ENCODE measurements at places on chromosomes 12 and 14.

DNA sequence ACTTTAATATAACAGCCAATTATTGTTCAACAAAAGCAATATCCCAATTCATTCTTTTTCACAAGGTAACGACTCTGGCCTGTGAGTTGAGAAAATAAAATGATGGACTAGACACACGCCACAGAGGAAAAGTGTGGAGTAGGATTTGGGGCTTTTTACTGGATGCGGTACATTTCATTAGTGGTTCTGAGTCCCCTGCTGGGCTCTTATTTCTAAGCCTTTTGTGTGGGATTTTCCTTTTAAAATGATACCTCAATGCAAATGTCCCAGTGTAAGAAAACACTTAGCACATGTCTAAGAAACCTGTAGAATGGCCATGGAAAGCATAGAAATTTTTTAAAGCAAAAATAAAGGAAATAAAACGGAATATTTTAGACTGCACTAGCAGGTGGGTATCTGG is 73.4 kb downstream of the C12orf42 start:
- no peak for DNase-seq

DNA sequence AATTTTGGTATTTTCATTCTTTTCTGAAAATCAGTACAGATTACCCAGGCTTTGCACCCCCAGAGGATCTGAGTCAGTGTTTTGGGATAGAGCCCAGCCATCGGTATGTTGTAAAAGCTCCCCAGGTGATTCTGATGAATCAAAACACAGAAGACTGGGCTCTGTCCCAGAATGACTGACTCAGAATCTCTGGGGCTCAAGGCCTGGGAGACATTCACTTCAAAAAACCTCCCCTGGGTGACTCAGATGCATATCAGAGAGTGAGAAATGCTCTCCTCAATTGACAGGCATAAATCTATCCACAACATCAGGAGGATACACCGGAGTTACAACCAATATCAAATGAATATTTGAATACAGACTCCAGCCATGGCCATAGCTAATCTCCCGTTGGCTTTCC is 32.6 kb downstream of the SLC35F4 start:
- DNase-seq, result peak; percentile 68

GRCh38 chr14:58362798-58363412 is 32.8 kb upstream of the TOMM20L start:
- peak; percentile 14 for DNase-seq

GRCh38 chr14:20458031-20458789 is 3.0 kb downstream of the PIP4P1 start:
- no peak for DNase-seq

- DNase-seq, result no peak
Measured at GRCh38 chr12:39354955-39355354, 88.0 kb downstream of the KIF21A start.

GRCh38 chr12:15600223-15600935 is 188.8 kb downstream of the EPS8 start:
- no peak for DNase-seq

DNA sequence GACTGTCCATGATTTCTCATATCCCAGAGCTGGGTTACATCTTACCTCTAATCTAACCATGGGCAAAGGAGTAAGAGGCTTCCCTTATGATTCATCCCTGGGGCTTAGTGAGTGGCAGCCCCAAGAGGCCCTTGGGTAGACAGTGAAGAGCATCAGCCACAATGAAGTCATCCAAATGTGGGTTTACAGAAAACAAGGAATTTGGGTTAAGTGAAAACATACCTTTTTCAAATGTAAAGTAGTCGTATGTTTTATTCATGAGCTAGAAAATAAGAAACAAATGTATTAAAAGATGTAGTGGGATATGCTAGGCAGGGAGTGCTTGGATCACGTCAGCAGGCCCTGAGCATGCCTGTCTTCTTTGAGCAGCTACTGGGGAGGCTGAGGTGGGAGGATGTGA is 54.0 kb upstream of the ELK3 start:
- DNase-seq, result peak; percentile 75

DNA sequence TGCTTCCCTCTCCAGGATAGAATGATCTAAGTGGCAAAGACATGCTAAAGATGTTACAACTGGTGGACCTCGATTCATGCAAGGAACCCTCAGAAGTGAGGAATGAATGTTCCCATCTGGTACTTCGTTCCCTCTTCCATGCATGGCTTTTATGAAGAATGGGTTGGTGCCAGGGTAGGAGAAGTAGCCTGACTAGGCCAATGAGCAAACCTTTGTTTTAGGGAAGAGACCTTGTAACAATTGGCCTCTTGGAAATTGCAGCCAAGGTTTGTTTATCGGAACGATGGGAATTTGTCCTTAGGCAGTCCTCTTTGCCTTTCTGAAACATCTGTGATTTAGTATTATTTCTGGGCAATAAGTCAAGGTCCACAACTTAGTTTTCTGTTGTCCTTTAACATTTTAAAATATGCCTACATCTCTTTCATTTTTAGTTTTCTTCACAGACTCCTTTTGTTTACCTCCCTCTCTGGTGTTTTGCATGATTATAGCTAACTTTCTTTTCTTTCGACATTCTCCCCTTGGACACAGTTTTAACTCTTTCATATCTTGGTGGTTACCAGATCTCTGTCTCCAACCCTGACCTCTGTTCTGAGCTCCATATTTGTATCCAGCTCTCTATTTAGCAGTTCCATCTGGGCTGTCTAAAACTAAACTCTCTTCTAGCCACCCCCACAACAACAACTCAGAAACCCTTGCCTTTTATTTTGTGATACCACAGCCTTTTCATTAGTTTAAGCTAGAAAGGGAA is 70.0 kb downstream of the DIP2B start:
- peak; percentile 49 for DNase-seq

GRCh38 chr12:122874081-122874480 is 21.8 kb downstream of the VPS37B start:
- no peak for DNase-seq

DNA sequence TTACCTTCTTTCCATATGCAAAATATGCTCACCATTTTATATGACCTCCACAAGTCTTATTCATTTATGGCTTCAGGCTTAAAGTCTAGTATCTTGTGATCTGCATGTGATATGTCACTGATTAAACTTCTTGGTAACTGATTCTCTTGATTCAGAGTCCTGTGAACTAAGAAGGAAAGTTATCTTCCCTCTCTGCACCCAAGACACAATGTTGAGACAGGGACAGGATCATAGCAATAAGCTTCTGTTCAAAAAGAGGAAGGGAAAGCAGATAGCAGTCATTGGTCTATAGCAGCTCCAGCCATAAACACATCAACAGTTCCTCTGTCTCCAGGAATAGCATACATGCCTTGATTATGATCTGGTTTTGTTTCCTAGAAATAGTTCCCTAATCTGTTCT is 103.1 kb downstream of the UNC79 start:
- no peak for DNase-seq

DNA sequence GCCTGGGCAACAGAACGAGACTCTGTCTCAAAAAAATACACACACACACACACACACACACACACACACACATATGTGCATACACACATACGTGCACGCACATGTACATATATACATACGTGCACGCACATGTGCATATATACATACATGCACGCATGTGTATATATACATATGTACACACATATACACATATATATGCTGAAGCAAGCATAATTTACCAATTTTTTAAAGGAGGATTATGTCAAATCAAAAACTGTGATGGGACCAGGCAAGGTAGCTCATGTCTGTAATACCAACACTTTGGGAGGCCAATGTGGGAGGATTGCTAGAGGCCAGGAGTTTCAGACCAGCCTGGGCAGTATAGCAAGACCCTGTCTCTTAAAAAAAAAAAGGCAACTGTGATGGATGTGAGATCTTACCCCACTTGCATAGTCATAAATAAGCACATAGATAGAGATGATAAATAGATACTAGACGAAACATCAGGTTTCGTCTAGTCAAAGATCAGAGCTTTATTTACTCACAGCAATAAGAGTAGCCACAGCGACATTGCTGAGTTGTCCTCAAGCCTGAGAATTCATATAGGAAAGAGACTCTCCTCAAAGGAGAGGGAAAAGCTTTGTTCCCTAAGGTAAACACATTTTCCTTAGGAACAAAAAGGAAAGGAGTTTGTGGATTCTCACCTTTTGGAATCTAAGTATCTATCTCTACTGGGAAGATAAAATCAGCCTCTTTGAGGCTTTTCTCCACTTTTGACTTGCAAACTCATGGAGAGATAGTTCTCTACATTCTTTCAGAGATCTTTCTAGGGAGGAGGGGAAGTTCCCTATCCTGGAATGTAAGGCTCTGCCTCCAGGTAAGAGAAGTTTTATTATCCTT is 74.7 kb upstream of the AMN1 start:
- no peak for DNase-seq

DNA sequence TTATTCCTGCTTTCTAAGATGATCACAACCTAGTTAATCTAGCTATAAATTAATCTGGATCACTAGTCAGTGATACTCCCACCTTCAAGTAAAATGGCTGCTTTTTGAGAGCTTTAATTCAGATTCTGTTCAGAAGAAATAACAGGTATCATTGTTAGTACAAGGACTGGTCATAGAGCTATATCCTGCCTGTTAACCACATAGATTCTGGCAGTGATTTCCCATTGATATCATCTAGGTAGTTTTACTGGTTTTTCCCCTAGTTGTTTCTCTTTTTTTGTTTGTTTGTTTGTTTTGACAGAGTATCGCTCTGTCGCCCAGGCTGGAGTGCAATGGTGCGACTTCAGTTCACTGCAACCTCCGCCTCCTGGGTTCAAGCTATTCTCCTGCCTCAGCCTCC is 39.0 kb upstream of the HIF1A start:
- DNase-seq, result no peak

DNA sequence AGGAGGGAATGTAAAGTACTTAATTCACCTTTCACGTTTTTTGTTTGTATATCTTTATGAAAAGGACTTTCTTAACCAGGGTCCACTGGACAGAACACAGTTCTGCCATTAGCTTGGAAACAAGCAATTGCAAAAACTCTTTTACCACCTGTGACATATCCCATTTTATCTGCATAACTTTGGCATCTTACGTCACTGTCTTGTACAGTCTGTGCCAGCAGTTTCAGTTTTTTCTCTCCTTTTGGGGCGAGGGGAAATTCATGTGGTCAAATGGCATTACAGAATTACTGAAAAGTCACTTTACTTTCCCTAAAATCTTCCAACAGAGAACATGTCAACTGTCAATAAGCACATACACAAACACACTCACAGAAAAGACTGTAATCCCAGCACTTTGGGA is 43.7 kb upstream of the SELPLG start:
- no peak for DNase-seq

DNA sequence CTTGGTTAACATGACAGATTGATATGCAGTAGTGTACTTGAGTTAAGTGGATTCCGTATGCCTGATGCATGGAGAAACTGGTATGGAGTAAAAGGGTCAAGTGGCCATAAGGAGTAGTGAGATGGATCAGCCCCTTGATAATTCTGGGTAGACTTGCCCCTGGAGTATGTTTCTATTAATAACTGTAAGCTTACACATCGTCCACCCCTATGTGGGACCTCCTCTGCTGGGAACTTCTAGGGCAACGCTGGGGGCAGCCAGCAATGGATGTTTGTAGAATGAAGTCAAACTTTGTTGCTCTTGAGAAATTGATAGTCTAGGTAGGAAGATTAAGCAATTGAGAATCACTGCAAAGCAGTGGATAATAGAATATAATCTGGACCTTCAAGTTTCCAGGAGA is 3.5 kb downstream of the C12orf75 start:
- peak; percentile 38 for DNase-seq

DNA sequence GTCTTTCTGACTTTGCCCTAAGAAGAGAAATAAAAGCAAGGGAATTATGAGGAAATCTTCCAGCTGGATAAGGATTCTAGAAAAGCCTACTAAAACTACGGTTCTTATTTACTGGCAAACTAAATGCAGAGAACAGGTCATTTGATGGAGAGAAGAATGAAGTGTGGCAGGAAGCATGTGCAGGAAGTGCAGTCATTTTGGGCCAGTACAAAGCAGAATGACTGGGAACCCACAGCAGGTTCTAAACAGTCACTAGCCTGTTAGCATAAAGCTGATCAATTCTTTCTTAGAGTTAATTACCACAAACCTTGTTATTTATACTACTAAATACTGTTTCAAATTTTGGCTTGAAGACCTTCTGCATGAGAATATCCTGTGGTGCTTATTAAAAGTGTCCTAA is 36.7 kb downstream of the CFAP54 start:
- no peak for DNase-seq

- DNase-seq, result no peak
Measured at GRCh38 chr12:59119676-59120075, 199.4 kb upstream of the LRIG3 start.

GRCh38 chr14:72565149-72565559 is 328.7 kb downstream of the DPF3 start:
- no peak for DNase-seq

- DNase-seq, result no peak
Measured at GRCh38 chr12:70691018-70691672, 53.9 kb upstream of the PTPRB start.

- peak; percentile 40 for DNase-seq
Measured at GRCh38 chr14:60327447-60328331, 78.7 kb downstream of the PPM1A start.

GRCh38 chr14:105093431-105094192 is 28.4 kb upstream of the GPR132 start:
- DNase-seq, result peak; percentile 93

DNA sequence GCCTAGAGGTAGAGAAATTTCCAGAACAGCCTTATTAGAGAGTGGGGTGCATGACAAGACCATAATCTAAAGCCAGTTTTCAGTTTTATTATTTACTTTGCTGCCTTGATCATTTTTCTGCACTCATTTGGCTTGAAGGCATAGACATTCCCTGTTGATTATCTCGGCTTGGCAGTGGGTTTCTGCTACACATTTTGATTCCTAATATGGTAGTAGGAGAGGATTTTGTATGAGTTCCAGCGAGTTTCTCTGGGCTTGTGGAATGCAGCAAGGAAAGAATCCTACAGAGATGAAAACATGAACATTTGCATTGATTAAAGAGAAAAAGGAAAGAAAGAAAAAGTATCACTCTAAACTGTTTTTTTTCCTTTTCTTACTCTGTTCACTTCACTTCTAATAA is 281.2 kb downstream of the PAWR start:
- DNase-seq, result peak; percentile 54

DNA sequence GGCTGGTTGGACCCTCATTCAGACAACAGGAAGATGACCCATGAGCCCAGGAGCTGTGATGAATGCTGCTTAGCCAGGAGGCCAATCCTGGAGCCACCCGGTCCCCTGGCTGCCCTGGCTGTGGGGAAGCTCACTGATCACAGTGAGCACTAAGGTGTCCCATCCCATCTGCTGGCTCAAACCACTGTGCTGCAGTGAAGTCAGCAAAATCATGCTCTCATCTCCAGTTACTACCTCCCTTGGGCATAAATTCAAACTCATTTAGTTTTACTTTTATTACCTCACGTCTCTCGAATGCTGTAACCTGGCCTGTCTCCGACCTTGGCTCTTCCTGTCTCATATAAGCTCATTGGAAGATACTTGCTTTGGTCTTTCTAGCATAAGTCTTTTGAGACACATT is 112.4 kb downstream of the APAF1 start:
- no peak for DNase-seq

GRCh38 chr14:52220924-52221811 is 46.3 kb upstream of the PTGDR start:
- no peak for DNase-seq

DNA sequence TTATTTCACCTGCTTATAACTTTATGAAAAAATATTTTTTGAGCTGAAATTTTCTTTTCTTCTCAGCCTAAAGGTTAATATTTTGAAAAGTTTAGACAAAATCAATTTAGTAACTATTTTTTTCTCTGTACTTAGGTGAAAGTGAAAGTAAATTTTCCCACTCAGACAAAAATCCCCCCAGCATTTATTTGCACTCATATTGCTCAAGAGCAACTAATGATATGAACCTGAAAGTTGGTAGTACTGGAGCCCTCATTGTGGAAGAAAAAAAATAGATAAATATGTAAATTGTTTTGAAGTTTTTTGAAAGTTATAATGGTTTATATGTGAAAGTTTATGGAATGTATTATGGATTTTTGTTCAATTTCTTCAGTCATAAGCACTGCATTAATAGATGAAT is 1005.9 kb upstream of the ATXN7L3B start:
- DNase-seq, result no peak

All from GM03348 (cell line).